ENCODE measurements at places on chromosomes 16 and 17.

DNA sequence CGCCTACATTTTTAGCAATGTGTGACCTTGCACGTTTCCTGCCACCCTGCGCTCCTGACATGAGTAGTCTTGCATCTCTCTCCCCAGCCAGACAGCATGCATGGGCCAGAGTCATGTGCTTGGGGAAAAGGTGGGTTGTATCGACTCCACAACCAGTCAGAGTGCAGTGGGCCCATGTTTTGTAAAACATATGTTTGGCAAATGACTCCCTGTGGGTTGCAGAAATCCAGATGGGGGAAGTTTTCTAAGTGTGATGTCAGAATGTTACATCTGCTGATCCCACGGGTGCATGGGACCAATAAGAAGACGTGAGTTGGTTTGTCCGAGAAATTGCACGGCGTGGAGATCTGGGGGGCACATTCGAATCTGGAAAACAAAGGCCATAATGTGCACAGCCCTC is 147.1 kb downstream of the FOXL1 start:
- no peak for DNase-seq

DNA sequence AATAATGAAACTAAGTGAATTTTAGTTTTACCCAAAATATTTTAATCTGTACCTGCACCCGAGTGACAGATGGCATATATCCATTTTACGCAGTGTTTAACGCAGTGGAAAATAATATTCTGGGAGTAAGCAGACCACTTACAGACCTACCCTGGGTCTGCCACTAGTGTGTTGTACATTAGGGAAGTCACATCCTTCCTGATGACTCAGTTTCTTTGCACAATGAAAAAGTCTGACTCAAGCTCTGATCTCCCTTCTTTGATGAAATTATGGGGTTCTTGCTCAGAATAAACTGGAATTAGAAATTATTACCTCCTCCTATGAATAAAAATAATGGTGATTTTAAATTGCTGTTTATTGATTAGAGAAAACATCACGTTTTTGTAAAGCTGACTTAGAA is 123.2 kb upstream of the AXIN2 start:
- DNase-seq: no peak

DNA sequence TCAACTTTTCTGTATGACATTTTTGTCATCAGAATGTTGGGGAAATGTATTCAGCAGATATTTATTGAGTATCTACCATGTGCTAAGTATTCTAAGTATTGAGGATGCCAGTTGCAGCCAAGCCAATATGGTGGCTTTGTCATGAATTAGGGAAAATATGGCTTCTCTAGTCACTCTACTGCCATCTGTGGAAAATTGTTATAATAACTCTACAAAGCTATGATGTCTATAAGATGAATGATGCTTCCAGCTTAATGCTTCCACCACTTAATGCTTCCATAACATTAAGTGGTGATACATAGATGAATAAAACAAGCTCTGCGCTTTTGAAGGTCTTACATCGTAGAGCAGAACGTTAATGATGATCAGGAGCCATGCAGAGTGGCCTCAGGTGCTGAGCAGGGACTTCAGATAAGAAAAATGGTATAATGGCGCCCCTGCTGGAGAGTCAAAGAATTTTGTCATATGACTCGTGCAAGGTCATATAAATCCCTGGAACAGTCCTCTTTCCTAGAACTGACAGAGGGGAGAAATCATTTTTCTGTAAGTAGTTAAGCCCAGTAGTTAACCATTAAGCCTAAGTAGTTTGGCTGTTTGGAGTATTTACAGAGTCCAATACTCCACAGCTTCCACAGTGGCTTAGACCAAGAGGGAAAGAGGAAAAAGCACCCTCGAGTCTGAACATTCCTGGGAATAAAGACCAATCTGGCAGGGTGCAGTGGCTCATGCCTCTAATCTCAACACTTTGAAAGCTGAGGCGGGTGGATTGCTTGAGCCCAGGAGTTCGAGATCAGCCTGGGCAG is 2.7 kb upstream of the TMIGD1 start:
- peak; percentile 44 for DNase-seq

DNA sequence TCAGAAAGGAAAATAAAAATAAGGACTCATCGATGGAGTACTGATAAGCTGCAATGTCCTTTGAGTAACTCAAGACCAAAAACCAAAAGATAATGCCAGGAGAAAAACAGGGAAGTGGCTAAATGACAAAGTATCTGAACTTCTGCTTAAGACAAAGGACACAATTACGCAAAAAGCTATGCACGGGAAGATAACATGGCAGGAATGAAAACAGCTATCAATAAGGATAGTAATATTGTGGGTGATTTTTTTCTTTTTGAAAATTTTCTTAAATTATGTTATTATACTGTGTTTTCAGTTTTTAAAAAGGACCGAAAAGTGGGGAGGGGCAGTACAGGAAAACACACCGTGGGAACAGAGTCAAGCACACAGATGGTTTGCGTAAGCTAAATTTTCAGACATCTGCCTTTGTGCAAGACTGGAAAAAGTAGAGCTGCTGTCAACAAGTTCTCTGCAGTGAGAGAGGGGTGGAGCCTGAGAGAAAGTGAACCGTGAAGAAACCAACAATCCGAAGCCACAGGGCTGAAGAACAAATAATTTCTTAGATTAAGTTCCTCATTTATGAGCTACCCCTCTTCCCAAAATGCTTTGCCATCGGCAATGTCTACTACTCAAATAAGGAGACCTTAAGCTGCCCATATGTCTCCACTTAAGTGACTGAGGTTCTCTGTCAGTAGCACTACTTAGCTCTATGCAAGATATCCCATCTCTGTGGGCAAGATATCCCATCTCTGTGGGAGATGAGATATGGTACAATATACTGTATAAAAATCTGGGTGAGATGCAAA is 99.9 kb upstream of the CORO6 start:
- DNase-seq: no peak

GRCh38 chr16:28982418-28982817 is 2.4 kb upstream of the LAT start:
- DNase-seq: no peak

GRCh38 chr17:10088444-10088843 is 110.0 kb downstream of the GAS7 start:
- DNase-seq: no peak

DNA sequence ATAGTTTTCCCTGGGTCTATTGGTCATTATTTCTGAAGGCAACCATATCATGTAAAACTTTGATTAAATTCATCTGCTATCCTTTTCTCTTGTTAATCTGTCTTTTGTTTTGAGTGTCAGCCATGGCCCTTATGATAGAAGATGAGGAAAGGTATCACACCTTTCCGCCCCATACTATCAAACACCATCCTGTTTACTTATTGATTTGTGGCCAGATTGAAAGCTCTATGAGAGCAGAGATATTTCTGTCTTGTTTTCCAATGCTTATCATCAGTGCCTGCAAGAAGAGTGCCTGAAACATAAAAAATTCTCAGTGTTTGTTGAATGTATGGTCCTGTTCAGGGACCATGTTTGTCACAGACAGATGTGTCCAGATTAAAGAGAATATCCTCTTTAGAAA is 22.6 kb upstream of the DHX8 start:
- DNase-seq: no peak

- DNase-seq: no peak
These were observed 100.7 kb downstream of the CYLD start for GRCh38 chr16:50842589-50842988.

DNA sequence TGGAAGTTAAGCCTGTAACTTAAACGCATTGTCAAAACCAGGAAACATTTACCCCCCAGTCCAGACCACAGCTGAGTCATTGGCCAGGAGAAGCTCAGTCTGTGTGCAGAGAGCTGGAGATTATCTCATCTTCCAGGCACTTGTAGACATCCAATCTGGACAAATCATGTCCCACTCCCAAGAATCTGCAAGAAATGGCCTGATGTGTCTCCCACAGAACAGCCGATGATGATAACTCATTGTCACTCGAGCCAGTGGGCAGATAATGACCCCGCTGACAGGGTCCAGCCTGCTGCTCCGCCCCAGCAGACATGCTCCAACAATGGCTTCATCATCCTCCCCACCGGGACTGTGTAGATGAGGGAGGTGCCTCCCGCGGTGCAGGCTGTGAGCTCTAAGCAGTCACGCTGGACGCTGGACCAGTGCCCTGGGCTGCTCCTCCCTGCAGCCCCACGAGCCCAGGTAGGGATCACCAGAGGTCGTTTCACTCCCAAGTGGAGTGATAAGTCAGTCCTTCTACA is 322.5 kb downstream of the C16orf95 start:
- DNase-seq: peak; percentile 95

DNA sequence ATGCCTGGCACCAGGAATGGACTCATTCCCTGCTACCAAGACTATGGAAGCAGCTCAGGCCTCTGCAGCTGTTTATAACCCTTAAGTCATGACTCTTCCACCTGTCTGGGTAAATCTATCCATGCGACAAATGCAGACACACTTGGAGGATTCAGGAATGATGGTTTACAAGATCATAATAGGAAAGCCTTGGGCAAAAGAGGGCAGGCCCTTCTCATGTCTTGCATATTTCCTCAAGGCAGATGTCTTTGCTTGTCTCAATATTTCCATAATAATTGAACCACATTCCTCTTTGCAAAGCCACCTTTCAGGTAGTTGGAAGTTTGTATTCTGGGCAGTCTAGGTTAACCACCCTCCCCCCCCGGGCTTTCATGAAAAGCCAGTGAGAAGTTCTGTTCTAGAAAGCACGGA is 884 bp upstream of the JPT1 start:
- no peak for DNase-seq

DNA sequence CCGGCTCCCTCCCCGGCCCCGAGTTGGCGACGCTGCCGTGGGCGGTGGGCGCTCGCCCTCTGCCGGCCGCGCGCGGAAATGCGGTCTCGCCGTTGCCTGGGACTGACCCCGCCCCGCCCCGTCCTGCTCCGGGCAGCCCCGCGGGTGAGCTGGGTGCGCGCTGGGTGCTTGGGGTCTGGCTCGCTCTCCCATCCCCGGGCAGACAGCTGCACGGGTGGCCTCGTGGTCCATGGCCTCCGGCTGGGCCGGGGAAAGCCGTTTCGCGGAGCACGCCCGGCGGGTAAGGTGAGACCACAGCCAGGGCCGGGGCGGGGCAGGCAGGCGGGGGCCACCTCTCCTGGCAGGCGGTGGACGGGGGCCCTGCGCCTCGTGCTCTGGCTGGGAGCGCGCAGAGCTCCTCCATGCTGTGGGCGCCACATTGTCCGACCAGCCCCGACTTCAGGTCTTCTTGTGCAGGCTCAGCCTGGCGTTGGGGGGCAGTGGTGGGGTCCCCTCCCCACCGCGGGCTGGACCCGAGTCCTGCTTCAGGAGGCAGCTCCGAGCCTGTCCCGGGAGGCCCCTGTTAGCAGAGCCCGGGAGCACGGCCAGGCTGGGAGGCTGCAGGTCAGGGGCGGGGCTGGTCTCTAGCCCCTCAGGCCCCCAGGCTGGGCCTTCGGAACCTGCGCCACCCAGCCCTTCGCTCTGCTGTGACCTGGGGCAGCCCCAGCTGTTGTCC is 7.0 kb upstream of the C1QTNF8 start:
- peak; percentile 81 for DNase-seq

DNA sequence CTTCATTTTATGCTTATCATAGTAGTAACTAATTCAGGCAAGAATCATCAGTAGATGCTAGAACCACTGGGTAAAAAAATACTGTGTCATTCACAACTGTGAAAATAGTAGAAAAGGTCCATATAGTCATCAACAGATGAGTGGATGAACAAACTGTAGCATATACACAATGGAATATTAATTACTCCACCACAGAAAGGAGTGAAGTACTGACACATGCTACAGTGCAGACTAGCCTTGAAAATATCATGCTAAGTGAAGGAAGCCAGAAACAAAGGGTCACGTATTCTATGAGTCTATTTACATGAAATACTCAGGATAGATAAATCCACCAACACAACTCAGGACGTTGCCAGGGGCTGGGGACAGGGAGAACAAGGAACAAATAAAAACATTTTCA is 13.3 kb downstream of the USP22 start:
- no peak for DNase-seq

- DNase-seq: no peak
These were observed 13.1 kb downstream of the CTU2 start for GRCh38 chr16:88719267-88719932.

GRCh38 chr16:9134739-9135138 is 43.3 kb downstream of the HAPSTR1 start:
- DNase-seq: peak; percentile 79

DNA sequence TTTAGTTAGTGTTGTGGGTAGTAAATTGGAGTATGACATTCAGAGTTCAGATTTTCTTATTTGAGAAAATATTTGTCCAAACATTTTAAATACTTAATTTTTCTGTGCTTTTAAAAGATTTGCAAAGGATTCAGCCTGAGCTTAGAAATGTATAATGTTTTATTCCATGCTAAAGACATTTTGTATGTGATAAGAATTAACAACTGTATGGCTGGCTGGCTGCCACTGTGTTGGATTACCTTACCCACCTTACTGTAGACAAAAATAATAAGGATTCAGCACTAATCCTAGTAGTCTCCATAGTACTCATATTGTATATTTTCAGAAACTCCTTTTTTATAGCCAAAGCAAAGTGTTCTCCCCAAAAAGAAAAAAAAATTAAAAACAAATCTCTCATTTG is 74.8 kb downstream of the TANC2 start:
- no peak for DNase-seq

GRCh38 chr16:86524029-86524428 is 13.7 kb downstream of the FOXF1 start:
- no peak for DNase-seq

DNA sequence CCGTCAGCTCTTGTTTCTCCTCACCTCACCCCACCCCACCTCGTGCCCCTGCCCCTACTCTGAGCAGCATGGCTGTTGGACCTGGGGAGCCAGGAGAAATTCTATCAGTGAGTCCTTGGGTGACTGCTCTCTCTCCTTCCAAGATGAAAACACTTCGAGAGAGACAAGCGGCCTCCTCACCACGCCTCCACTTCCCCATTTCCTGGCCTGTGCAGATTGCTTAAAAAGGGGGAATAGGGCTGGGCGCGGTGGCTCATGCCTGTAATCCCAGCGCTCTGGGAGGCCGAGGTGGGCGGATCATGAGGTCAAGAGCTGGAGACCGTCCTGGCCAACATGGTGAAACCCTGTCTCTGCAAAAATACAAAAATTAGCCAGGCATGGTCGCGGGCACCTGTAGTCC is 9.5 kb downstream of the DLX4 start:
- no peak for DNase-seq

DNA sequence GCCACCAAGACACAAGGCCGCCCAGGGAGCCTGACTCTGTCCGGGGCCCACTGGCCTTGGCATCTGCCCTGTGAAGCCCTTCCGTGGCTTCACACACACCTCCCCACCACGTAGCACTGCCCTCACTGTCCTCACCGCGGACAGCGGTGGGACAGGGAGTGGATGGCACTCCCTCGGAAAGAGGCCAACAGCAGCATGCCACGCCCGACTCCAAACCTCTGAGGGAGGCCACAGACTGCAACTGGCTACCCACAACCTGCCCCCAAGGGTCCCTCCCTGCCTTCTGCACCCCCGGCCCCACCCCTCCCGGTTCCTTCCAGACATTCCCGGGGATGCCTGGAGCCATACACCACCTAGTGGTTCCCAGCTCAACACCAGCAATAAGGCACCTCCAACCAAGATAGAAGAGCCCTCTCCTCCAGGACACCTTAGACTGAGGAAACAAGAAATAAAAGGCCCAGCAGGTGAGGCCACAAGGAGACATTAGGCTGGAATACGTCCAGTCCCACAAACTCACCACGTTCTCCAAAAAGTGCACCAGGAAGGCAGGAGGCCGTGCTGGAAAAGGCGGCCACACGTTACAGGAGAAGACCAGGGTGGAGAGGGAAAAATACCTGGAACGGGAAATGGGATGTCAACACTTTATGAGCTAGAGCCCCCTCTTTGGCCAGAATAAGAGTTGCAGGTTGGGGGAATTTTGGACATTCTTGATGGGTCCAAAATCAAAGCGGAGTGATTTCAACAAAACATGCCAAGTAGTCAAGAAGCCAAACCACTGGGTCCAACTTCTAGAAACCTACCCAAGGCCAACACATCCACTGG is 310.0 kb downstream of the SOX9 start:
- DNase-seq: no peak

GRCh38 chr17:18961634-18962493 is 9.9 kb downstream of the SLC5A10 start:
- no peak for DNase-seq
